Lower lobe of right lung (tissue), 2 donors: ENCODE measurements at places on chromosomes 3 and 15. TPM values are rescaled to one million over a fixed set of nuclear protein-coding genes. Genes with fewer than 3 reads are reported as not detected.

- peaks cover 11% of the 10 kb centered on the region for H3K27me3 ChIP-seq
- H3K4me3 ChIP-seq = no peak overlapping the region
- no peak for DNase-seq
- H3K36me3 ChIP-seq = no peaks in the 10 kb centered on the region
- H3K4me1 ChIP-seq = no peaks in the 10 kb centered on the region
Observed at GRCh38 chr15:100852630-100853029, 27.0 kb upstream of the ALDH1A3 start.

- DNase-seq = no peak
- H3K36me3 ChIP-seq = peaks cover 13% of the 10 kb centered on the region
- H3K27ac ChIP-seq = no peak overlapping the region
- H3K27me3 ChIP-seq = no peaks in the 10 kb centered on the region
- H3K4me1 ChIP-seq = no peaks in the 10 kb centered on the region
- no peak overlapping the region for H3K4me3 ChIP-seq
Observed at GRCh38 chr15:97977734-97978133, 17.2 kb downstream of the ARRDC4 start.

GRCh38 chr3:55964491-55964985 is 477.4 kb upstream of the WNT5A start:
- DNase-seq = no peak
- H3K27ac ChIP-seq = no peak overlapping the region

The ITIH1 gene
- not detected for total RNA-seq

The PTH1R gene
- 14.5 TPM for total RNA-seq

GRCh38 chr3:138567403-138567802 is 26.7 kb downstream of the CEP70 start:
- H3K4me3 ChIP-seq = no peak overlapping the region
- no peaks in the 10 kb centered on the region for H3K27me3 ChIP-seq
- no peaks in the 10 kb centered on the region for H3K36me3 ChIP-seq
- DNase-seq = no peak

DNA sequence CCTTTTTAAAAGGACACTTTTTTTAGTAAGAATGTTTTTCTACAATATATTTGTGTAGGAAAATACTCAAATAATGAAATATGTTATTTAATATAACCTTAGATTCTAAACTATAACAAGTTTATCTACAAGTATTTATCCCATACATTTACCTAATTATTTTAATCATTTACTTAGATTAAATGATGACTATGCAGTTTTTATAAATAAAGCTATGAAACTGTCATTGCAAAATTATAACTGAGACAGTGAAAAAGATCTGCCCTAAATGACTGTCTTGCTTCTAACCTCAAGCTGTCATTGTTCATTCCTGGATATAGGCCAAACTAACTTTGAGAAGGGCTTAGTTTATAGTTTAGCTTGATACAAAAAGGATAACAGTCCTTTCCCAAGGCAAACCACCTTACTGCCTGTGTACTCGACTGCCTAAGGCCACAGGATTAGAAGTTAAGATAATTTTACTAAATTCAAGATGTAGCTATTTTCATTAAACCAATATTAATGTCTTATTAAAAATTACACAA is 84.1 kb downstream of the GLDN start:
- H3K4me3 ChIP-seq = no peak overlapping the region
- DNase-seq = no peak
- H3K4me1 ChIP-seq = no peaks in the 10 kb centered on the region
- no peak overlapping the region for H3K27ac ChIP-seq

The SERPINI2 gene
- 2.3 TPM for total RNA-seq

DNA sequence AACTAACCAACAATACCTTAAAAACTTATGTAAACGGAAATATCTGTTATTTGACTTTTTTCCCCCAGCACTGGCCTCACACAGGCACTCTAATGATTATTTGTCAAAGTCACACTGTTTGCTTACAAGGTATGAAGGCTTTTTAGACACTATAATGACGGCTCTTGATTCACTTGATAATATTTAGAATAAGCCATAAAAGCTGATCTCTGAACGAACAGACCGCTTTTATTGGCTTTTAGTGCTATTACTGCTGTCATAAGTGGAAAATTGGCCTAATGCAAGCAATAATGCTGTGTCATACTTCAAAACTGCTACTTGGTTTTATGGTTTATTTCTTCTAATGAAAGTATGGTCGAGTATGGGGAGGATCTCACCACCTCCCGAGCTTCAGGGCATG is 35.1 kb downstream of the MDFIC2 start:
- H3K4me3 ChIP-seq = no peak overlapping the region
- no peaks in the 10 kb centered on the region for H3K36me3 ChIP-seq
- no peaks in the 10 kb centered on the region for H3K4me1 ChIP-seq
- no peaks in the 10 kb centered on the region for H3K27me3 ChIP-seq
- no peak for DNase-seq

The MAP6D1 gene
- total RNA-seq = 1.9 TPM

The ALPK3 gene
- 14.0 TPM for total RNA-seq

GRCh38 chr3:60147249-60147950 is 1097.6 kb upstream of the CFAP20DC start:
- no peaks in the 10 kb centered on the region for H3K27me3 ChIP-seq
- H3K4me1 ChIP-seq = no peaks in the 10 kb centered on the region
- no peak overlapping the region for H3K27ac ChIP-seq

The STXBP5L gene
- total RNA-seq = not detected

GRCh38 chr3:76582632-76583378 is 457.1 kb upstream of the ROBO2 start:
- no peaks in the 10 kb centered on the region for H3K36me3 ChIP-seq
- H3K4me3 ChIP-seq = no peak overlapping the region
- no peak overlapping the region for H3K27ac ChIP-seq
- DNase-seq = no peak
- no peaks in the 10 kb centered on the region for H3K27me3 ChIP-seq
- H3K4me1 ChIP-seq = no peaks in the 10 kb centered on the region

The ST8SIA2 gene
- not detected for total RNA-seq

- no peaks in the 10 kb centered on the region for H3K27me3 ChIP-seq
- H3K4me3 ChIP-seq = no peak overlapping the region
Observed at GRCh38 chr15:59825901-59826300, 136.8 kb upstream of the BNIP2 start.

GRCh38 chr15:23634181-23634580 is 13.5 kb downstream of the MAGEL2 start:
- H3K27ac ChIP-seq = no peak overlapping the region
- H3K36me3 ChIP-seq = no peaks in the 10 kb centered on the region
- H3K27me3 ChIP-seq = peaks cover 7% of the 10 kb centered on the region
- DNase-seq = no peak
- no peaks in the 10 kb centered on the region for H3K4me1 ChIP-seq

The TLR9 gene
- 1.0 TPM for total RNA-seq

GRCh38 chr3:66098436-66098835 is 59.7 kb upstream of the MAGI1 start:
- DNase-seq = no peak
- H3K4me3 ChIP-seq = no peak overlapping the region

DNA sequence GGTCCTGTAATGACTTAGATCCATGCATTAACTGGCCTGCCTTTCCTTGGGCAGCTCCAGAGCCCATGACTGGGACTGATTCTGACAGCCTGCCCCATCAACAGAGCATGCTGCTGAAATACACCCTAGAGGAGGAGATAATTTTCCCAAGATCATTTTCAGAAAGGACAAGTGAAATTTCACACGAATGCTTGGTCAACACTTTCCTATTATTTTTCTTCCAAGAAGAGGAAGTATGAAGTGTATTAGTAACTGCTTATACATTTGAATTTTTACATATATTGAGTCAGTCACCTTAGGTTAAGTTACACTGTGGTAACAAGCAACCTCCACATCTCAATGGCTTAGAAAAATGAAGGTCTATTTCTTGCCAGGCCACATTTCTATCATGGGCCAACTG is 9.7 kb upstream of the NMNAT3 start:
- no peak overlapping the region for H3K27ac ChIP-seq
- no peaks in the 10 kb centered on the region for H3K36me3 ChIP-seq
- no peaks in the 10 kb centered on the region for H3K27me3 ChIP-seq

GRCh38 chr3:40103829-40104228 is 205.7 kb upstream of the EIF1B start:
- H3K27ac ChIP-seq = no peak overlapping the region
- H3K36me3 ChIP-seq = no peaks in the 10 kb centered on the region
- H3K4me1 ChIP-seq = no peaks in the 10 kb centered on the region
- no peak for DNase-seq
- H3K27me3 ChIP-seq = no peaks in the 10 kb centered on the region

The KIF7 gene
- 1.5 TPM for total RNA-seq

The LPCAT4 gene
- total RNA-seq = 37.0 TPM

DNA sequence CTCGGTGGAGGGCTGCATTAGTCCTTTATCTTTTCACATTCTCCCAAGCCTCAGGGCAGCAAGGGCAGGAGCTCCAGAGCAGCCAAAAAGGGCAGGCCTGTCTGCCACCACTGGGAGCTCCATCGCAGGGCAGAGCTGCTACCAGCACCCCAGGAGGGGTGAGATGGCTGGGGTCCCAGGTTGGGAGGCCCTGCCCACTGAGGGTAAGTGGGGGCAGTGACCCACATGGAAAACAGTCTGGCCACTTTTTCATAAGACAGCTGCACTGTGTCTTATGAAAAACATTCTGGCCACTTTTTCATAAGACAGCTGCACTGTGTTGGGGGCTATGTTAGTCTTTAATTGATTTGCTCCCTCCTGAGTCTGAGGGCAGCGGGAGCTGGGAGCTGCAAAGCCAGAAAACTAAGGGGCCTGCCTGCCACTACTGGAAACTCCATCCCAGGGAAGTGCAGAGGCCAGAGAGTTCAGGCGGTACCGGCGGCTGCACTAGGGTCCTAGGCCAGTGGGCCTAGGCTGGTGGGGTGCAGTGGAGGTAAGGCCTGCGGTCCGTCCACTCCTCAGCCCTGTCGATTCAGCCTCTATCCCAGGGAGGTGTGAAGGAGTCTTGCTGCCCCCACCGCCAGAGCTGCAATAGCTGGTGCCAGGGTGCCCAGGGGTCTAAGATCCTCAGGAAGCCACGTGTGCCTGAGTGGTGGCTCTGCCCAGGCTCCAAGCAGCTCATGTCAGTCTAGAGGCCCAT is 45.4 kb downstream of the TMCO5A start:
- no peak overlapping the region for H3K4me3 ChIP-seq
- DNase-seq = no peak
- H3K36me3 ChIP-seq = no peaks in the 10 kb centered on the region
- no peaks in the 10 kb centered on the region for H3K27me3 ChIP-seq
- H3K4me1 ChIP-seq = no peaks in the 10 kb centered on the region

DNA sequence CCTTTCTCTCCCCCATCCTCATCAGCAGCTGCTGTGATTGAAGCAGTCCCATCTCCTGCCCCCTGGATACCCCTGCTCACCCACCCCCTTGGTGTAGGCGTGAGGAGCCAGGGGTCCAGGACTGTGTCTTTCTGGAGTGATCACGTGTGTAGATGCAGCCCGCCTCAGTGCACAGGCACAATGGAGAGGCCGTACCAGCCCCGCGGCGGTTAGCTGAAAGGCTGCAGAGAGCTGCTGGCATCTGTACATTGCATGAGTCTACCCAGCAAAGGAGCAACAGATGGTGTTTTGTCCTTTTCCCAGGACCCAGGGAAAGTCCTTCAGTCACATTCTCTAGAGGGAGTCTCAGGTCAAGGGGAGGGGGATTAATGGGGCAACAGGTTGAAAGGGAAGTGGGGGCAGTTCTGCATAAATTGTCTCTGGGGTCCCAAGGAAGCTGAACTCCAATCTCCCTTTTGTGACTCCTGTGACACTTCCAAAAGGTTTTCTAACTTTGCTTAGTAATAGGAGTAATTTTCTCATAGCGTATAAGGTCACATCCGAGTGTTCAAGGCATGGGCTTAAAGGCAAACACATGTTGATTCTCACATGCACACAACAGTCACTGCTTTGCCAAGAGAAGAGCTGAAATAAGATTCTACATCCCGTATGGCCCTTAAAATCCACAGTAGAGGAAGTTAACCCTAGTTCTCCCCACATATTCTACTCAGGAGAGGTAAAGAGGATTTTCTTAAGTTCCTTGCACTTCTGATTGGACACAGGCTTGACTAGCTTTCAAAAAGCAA is 7.1 kb downstream of the CSPG5 start:
- no peak for DNase-seq
- H3K27ac ChIP-seq = no peak overlapping the region
- no peaks in the 10 kb centered on the region for H3K4me1 ChIP-seq
- no peak overlapping the region for H3K4me3 ChIP-seq
- no peaks in the 10 kb centered on the region for H3K36me3 ChIP-seq
- peaks cover 6% of the 10 kb centered on the region for H3K27me3 ChIP-seq

DNA sequence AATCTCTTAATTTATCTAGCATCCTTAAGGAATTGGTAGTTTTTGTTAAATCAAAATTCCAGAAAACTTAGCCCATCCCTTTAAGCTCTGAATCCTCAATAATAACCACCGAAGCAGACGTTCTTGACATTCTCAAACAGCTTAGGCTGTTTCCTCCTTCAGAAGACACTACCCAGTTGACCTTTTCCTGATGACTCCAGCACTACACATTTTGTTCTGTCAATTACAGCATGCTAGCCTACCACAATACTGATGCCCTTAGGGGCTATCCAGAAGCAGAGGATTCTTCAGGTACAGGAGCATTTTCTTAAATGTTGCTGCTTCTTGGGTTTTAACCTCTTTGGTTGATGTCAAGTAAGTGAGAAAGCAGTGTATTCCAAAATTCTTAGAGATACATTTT is 33.4 kb downstream of the ETV5 start:
- H3K4me3 ChIP-seq = no peak overlapping the region
- no peaks in the 10 kb centered on the region for H3K4me1 ChIP-seq
- DNase-seq = no peak

- H3K4me3 ChIP-seq = no peak overlapping the region
- H3K27me3 ChIP-seq = no peaks in the 10 kb centered on the region
- no peaks in the 10 kb centered on the region for H3K36me3 ChIP-seq
- no peaks in the 10 kb centered on the region for H3K4me1 ChIP-seq
- H3K27ac ChIP-seq = no peak overlapping the region
Observed at GRCh38 chr3:107740992-107741896, 218.5 kb downstream of the BBX start.

The CCDC39 gene
- 2.2 TPM for total RNA-seq

- no peaks in the 10 kb centered on the region for H3K4me1 ChIP-seq
- no peak overlapping the region for H3K27ac ChIP-seq
- DNase-seq = no peak
- H3K4me3 ChIP-seq = no peak overlapping the region
- H3K27me3 ChIP-seq = no peaks in the 10 kb centered on the region
Observed at GRCh38 chr15:62109437-62109836, 42.7 kb downstream of the C2CD4A start.

DNA sequence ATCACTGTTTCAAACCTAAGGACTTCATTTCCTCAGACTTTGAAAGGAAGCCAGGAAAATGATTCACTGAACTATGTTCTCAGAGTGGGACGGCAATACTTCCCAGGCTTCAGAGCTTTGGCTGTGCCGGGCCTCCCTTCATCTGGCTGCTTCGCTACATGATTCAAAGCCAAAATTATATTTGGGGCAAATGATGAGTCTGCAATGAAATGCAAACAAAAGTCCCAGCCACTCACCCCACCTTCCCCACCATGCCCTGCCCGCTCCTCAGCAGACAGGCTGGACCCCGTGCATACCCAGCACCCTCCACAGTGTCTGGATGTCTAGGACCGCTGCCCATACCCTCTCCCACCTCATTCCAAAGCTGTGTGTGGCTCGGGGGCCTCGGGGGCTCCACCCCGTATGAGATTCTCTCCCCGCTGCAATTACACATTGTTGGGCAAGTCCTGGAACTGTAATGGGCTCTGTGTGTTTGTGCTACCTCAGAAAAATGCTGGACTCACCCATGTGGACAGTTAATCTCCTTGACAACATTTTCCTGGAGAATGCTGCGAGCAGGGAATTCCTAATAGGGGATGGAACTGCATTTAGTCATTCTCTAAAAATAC is 32.2 kb downstream of the ATP10A start:
- no peak overlapping the region for H3K4me3 ChIP-seq
- no peak overlapping the region for H3K27ac ChIP-seq
- DNase-seq = no peak
- H3K36me3 ChIP-seq = no peaks in the 10 kb centered on the region
